ENCODE measurements at places on chromosomes 3 and 15. TPM values are rescaled to one million over a fixed set of nuclear protein-coding genes. Genes with fewer than 3 reads are reported as not detected.

Gene CSPG5
- total RNA-seq = 0.68 TPM

GRCh38 chr3:167051421-167051820, 328.7 kb downstream of the ZBBX start:
- DNase-seq = no peak

GRCh38 chr3:8891303-8891702, 72.0 kb downstream of the RAD18 start:
- DNase-seq = no peak

DNA sequence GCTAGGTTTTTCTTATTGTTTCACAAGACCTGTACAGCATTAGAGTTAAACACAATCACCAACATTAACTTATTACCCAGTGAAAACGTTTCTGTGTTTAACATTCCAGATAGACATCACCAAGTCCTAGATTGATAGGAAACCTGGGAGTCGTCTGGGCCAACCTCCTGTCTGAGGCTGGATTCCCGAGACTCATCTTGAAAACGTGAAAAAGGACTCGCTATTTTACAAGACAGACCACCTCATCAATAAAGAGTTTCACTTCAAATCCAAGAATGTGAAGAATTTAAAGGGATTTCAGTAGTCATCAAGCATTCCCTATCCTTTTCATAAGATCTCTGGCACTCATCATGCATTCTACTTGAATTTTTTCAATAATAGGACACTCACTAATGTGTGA, 626.6 kb downstream of the MCTP2 start:
- DNase-seq = no peak

Gene VWA5B2
- total RNA-seq = not detected

- no peak for DNase-seq
Observed at GRCh38 chr3:171797265-171797679, 13.0 kb downstream of the PLD1 start.

DNA sequence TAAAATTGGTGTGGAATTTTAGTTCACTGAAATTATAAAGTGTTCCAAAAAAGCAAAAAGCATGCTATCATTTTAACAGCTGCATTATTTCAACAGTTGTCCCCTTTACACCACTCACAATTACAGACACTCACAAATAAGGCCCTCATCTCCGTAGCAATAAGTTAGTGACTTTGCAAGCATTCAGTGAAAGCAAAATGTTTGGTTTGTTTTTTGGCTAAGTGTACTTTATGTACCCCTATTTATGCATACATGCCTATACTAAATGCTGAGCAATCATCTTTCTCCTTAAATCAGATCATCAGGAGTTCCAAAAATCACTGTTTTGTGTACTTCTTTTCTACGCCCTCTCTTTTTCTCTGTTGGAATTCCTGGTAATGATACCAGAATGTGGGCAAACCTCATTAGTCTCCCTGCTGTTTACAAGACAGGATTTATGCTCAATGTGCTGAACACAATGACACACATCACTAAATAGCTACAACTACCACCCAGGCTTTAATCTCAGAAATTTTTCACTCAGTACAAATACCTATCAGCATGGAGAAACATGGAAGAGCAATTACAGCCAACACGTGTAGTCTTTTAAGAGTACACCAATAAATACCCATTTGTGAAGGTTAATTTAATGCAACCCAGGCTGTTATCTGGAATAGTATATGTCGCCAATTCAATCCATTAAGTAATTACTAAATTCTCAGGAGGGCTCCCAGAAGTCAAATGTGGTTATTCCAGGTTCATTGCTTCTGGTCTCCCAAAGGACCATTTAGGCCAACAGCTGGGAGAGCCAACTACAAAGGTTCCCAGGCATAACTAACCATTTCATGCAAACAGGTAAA, 12.0 kb downstream of the ALDH1A2 start:
- no peak for DNase-seq

DNA sequence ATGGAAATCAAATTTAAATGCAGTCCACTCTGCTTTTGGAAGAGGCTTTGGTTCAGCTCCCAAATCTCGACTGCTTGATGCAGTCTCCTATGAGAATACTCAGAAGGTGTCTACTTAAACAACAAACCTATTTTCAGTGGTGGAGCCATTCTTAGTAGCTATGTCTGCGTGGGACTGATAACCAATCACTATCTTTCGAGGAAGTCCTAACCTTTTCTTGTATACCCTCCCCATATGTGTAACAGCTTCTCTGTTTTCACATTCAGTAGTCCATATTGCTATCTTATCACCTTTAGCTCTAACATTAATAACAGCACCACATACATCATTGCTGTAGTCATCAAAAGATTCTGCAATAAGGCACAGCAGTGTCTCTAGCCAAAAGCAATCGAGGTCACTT, 333.0 kb upstream of the ATP11B start:
- DNase-seq = no peak

- DNase-seq = no peak
Observed at GRCh38 chr15:29638011-29638410, 184.3 kb downstream of the TJP1 start.

DNA sequence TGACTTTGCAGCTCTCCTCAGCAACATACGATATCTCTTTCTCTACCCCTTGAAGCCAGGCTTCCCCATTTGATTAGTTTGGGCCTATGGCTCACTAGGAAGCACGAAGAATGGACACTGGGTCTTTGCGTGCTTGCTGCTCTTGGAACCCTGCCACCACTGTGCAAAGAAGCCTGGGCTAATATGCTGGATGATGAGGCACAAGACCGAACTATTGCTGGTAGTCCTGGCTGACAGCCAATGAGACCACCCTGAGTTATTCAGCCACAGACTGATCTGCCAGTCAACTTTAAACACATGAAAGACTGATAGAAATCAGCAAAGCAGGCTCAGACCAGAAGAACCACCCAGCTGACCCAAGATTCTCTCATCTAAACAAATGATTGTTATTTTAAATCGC, 250.3 kb downstream of the CBLB start:
- no peak for DNase-seq

GRCh38 chr3:13496879-13497278, 16.8 kb downstream of the HDAC11 start:
- no peak for DNase-seq

Gene LTF
- total RNA-seq = 0.22 TPM

Gene HHATL
- not detected for total RNA-seq

DNA sequence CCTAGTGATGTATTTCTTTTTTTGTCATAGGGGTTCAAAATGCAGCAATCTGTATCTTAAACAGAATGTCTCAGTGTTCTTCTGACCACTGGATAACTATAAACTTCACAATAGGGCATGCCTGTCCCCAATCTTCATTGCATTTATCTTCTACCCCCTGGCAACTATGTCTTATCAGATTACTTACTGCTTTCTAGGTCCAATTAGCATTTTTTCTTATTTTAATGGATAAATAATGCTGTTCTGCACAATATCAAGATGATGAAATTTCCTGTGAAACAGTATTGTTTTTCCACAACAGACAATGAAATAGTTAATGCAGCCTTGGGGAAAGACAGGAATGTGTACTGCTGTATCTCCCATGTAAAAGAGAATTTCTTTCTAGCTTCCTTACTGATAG, 432.1 kb downstream of the NSUN3 start:
- DNase-seq = no peak

- DNase-seq = no peak
Observed at GRCh38 chr3:182671541-182671940, 121.8 kb upstream of the ATP11B start.
